ENCODE measurements at places on chromosomes 2 and 18.

- no peak for DNase-seq
These were observed 380.6 kb upstream of the UBE2E3 start for GRCh38 chr2:180599804-180600203.

DNA sequence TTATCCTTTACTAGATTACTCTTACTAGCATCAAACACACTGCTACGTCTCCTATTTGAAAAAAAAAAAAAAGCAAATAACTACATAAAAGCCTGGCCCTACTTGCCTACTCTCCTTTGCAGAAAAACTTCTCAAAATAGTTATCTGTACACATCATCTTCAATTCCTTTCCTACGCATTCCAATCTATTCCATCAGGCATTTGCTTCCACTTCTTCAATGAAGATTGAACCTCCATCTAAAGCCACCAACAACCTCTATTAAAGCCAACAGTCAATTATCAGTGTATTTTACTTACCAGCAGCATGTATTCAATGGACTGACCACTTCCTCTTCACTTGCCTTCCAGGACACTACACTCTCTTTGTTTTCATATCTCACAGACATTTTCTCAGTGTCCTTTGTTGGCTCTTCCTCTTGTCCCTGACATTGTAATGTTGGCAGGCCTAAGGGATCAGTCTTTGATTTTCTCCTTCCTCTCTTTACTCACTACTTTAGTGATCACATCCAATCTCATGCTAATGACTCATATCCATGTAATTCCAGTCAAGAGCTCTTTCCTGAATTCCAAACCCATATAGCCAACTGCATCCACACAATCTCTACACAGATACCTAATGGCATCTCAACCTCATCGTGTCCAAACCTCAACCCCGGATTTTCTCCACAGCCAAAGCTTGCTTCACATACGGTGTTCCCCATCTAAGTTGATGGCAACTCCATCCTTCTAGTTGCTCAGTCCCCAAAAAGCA lies 131.3 kb downstream of the CCDC148 start:
- DNase-seq, result peak; percentile 25

DNA sequence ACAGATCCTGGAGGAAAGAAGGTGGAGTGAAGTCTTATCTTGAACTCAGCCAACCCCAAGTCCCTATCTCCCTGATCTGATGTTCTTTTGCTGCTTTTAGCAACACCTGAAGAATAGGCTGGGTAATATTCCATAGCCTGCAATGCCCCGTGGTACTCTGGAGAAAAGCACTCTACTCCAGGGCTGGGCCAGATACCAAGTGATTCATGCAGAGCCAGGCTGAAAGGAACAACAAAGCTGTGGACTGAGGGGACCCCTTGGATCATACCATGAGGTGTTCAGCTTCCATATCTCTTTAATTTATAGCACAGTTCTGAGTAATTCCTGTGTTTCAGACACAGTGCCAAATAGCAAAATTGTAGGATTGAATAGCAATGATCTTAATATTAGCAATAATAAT lies 130.6 kb downstream of the NXPH2 start:
- no peak for DNase-seq

- DNase-seq, result peak; percentile 46
These were observed 96.5 kb upstream of the PIEZO2 start for GRCh38 chr18:11245879-11246278.

DNA sequence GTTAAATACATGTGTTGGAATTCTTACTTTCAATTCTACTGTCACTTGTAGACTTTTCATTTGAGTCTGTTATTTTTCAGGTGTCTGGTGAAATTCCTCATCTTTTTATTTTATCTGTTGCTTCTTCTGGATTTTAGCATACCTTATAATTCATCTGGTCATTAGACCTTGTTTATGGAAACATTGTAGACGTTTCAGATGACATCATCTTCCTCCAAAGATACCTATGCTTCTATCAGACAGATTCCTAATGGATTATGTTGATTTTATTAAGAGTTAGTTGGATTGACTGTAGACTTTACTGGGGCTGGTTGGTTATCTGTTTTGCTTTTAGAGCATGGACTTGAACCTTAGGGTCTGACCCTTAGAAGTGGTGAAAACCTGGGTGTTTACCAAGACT lies 15.3 kb upstream of the MFSD2B start:
- no peak for DNase-seq

- DNase-seq, result no peak
These were observed 41.4 kb downstream of the TMEM182 start for GRCh38 chr2:102803041-102803896.

- DNase-seq, result no peak
These were observed 767 bp upstream of the NPPC start for GRCh38 chr2:231926761-231927565.

DNA sequence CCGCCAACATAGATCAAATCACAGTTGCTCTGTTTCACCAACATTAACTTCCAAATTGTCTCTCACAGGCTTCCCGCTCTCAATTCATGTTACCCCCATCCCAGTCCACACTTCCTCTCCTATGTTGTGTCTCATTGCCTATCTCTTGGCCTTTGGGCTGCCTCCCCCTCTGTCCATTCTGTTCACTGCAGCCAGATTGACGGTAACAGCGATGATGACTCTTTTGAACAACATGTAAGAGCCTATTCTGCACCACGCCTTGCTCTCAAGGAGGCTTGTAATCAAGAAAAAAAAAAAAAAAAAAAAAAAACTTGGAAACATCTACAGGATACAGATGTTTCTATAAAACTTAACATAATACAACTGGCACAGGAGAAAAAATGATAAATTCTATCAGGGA lies 77.3 kb upstream of the RMDN2 start:
- DNase-seq, result no peak

GRCh38 chr2:201432038-201432620 lies 19.1 kb downstream of the TRAK2 start:
- DNase-seq, result no peak

DNA sequence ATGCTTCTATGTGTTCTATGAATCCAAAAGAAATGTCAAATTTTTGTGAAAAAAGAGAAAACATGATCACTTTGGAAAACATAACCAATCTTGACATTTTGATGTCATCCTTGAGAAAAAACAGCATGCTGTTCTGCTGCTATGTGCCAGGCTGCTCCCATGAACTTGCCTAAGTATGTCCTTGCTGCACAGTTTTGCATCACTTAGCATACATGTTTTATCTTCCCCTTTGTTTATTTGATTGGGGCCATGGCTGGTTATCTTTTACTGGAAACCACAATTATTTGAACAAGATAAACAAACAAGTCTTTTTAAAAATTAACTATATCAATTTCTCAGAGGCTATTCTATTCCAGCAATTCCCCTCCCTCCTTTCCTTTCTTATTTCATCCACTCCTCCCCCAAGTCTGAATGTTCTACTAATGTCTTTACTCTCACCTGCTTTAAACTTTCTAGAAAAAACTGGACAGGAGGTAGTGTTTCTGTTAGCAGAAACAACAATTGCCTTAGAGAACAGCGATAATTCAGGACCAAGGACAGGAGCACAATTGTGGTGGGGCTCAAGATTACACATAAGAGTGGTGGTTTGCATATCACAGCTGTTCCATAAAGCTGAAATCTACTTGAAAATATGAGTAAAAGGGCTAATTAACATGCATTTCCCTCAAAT lies 6.7 kb downstream of the AOX1 start:
- DNase-seq, result no peak

Data from GM04503 (cell line).